AG10803 (cell line): ENCODE measurements at places on chromosomes 1 and 21.

DNA sequence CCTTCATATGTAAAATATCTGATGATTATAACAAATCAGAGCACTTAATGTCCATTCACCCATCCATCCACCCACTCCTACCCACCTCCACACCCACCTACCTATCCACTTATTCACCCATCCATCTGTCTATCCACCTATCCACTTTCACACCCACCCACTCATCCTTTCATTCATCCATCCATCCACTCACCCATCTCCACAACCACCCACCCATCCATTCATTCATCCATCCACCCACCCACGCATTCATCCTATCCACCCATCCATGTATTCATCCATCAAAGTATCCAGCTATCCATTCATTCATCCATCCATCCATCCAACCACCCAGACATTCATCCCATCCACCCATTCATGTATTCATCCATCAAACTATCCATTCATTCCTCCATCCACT lies 466.1 kb downstream of the AJAP1 start:
- DNase-seq = no peak

GRCh38 chr1:93565496-93566206 lies 116.0 kb downstream of the BCAR3 start:
- DNase-seq = peak; percentile 82

GRCh38 chr1:172515927-172516326 lies 17.0 kb upstream of the SUCO start:
- DNase-seq = no peak

DNA sequence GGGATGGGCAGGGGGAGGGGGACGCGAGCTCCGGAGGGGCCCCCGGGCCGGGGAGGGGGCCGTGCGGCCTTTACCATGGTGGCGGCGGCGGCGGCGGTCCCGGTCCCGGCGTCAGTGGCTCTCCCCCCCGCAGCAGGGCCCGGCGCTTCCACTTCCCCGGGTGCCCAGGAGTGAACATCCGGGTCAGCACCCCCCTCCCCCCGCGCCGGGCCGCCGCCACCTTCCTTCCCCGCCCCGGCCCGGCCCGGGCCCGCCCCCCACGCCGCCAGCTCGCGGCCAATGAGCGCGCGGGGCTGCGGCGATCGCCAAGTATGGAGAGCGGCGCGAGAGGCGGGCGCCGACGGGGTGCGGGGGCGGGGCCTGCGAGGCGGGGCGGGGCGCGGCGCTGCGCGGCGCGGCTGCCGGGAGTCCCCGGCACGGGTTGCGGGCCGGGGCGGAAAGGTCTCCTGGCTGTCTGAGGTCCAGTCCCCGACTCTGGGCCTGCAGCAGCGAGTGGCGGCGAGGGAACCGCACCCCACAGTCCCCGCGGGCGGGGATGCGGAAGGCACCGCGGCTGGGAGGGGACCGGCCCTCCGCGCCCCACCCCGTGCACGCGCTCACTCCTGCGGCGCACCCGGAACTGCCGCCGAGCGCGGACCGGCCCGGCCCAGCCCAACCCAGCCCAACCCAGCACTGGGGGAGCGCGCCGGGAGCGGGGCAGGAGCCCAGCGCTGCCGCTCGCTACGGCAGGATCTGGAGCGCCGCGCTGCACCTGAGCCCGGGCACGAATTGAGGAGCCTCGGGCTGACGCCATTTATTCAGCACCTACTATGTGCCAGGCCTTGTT lies at the start of gene CAPZB:
CAPZB (minus strand) TSS at position 178 of the 826 bp plus-strand sequence; CDS start at position 77, 101 bp downstream.
- DNase-seq = peak; percentile 88

GRCh38 chr1:160048335-160048734 lies 16.5 kb upstream of the PIGM start:
- DNase-seq = no peak

- no peak for DNase-seq
Measured at GRCh38 chr1:39214998-39215873, 10.7 kb downstream of the MACF1 start.

GRCh38 chr1:222596696-222597095 lies 7.0 kb upstream of the TAF1A start:
- no peak for DNase-seq

DNA sequence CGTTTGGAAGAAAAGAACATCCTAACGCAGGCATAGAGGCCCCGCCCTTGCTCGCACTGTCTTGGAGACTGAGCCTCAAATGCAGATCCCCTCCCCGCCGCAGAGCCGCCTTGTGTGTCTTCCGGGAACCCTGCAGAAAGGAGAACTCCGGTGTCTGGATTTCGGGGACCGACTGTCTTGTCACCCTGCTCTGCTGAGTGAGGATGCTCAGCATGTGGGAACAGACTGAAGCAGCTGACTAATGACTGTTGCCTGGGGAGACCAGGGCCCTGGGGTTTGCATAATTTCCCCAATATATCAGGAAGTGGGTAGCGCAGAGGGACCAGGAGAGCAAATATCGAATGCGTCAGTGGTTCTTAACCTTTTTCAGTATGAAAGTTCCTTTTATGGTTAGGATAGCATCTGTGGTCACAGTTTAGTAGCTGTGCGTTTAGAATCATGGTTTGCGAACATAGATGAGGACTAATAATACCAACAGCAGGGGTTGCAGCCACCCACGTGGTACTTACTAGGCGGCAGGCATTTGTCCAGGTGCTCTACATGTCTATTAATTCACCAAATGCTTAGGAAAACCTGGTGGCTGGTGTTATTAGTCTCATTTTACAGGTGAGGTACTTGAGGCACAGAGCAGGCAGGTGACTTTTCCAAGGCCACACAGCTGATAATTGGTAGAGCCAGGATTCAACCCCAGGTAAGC lies 14.3 kb downstream of the GPR137B start:
- no peak for DNase-seq

GRCh38 chr21:30769724-30770431 lies 14.7 kb upstream of the KRTAP21-1 start:
- DNase-seq = no peak

DNA sequence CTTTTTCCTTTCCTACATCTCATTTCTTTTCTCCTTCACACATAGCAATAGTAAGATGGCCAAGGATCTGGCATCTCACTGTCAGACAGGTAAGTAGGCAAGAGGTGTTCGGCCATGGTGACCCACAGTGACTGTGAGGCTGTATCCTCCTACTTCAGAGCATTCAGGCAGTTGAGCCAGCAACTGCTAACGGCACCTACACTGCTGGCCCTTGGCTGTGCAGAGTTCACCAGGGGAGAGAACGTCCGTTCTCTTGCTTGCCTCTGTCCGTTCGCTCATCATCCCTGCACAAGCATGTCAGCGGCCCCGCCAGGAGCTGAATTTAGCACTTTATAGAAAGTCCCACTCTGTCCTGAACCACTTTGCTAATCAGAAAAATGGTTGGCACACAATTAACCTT lies 113.6 kb downstream of the GREM2 start:
- DNase-seq = no peak

GRCh38 chr1:48471691-48472576 lies at the start of gene SPATA6:
Gene SPATA6 (minus strand): TSS chr1:48472204. CDS start chr1:48472008, 196 bp downstream.
- peak; percentile 90 for DNase-seq
